Stimulated activated CD8-positive, alpha-beta memory T cell treated with anti-CD3 and anti-CD28 coated beads, Interleukin-2, amount 100 ng/mL, for 1 hour (primary cell): ENCODE measurements at places on chromosomes 7 and 10.

- DNase-seq = no peak
Observed at GRCh38 chr7:107501593-107501992, 31.7 kb downstream of the GPR22 start.

DNA sequence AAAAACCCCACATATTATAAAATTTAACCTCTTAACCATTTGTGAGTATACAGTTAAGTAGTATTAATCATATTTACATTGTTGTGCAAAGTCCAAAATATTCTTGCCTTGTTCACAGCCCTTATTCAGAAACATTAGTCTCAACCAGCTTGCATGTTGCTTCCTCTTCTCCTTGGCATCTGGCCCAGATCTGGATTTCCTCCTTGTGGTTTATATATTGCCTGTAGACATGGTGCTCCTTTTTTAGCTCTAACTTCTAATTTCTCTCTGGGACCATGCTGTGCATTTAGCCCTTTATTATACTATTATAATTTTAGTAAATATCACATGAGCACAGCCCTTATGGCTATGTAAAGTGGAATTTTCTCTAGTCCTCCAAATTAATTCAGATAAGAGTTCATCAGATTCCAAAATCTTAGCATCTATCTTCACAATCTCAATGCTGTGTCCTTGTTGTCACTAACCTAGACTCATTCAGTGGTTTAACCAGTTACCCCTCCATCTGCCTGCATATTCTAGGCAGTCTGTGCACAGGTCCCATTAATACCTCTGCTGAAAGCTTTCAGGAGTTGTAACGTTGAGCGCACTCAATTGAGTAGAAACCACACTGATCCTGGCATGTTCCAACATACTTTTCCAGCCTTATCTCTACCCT is 7.9 kb downstream of the CPED1 start:
- no peak for DNase-seq

GRCh38 chr7:79980376-79980775 is 154.3 kb upstream of the GNAI1 start:
- no peak for DNase-seq

DNA sequence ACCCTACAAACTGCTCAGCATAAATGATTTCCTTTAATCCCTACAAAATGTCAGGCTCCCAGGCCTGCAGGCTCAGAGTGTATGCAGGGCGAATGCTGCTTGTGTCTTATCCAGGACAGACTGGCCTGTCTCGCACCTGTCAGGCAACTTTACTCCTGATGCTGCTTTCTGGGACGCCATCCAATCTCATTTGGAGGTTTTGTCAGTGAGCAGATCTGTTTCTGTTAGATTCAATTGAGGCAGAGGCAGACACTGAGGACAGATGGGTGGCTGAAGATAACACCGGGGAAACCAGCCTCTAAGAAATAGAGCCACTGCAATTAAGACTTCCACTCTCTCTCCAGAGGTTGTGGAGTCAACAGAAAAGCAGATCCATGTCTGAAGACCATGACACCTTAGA is 115.6 kb downstream of the DPP6 start:
- no peak for DNase-seq

- DNase-seq = no peak
Observed at GRCh38 chr7:128829391-128830166, 627 bp upstream of the FLNC start.

- DNase-seq = no peak
Observed at GRCh38 chr10:62010366-62010765, 108.9 kb downstream of the ARID5B start.

- no peak for DNase-seq
Observed at GRCh38 chr7:92723943-92724342, 112.4 kb downstream of the CDK6 start.

DNA sequence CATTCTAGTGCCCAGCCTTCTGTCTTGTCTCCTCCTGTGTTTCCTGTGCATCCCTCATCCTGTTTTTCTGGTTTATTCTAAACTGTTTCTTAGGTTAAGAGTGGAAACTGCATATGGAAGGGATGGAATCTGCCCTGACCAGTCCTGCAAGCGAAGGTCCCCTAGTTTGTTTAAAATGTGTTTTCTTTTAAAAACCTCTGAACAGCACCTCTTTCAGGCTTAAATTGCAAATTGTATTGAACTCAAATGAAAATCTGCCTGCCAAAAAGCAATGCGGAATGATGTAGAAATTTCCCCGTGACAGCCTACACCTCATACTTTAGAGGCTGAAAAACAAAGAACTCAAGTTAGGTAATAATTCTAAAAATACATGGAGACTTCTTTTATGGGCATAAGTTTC is 222.8 kb upstream of the IMMP2L start:
- DNase-seq = no peak

- DNase-seq = no peak
Observed at GRCh38 chr7:64733550-64734240, 60.5 kb upstream of the ZNF138 start.

GRCh38 chr10:4121502-4122380 is 336.7 kb upstream of the KLF6 start:
- DNase-seq = no peak

DNA sequence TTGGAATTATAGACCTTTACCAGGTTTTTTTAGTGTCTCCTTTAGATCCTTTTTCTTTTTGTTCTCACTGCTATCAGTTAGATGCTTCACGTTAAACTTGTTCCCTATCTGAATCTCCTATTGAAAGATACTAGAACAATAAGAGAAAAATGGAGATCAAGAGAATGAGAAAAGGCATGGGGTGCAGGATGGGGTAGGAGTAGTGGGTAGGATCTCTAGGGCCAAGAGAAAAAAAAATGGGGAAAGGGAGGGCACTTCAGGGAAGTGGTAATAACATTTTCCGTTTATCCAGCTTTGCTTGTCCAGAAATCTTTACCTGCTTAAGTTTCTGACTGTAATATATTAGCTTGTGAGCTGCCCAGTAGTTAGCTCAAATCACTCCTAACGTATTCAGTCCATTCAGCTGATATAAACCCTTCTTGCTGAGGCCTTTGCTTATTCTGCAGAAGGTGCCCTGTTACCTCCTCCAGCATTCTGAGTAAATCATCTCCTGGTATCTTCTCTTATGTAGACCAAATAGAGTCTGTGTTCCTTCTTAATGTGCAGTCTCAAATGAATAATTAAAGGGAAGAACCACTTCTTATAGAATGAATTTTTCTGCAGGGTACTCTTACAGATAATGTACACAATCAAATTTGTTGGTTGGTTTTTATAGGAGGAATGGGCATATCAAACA is 69.7 kb downstream of the ZNRF2 start:
- no peak for DNase-seq

GRCh38 chr10:28382525-28383269 is 79.8 kb upstream of the MPP7 start:
- no peak for DNase-seq

GRCh38 chr10:70319183-70319582 is 35.4 kb upstream of the NPFFR1 start:
- DNase-seq = no peak

GRCh38 chr10:8504499-8504898 is 450.0 kb downstream of the GATA3 start:
- DNase-seq = no peak

GRCh38 chr7:6154542-6155404 is 117.7 kb downstream of the CYTH3 start:
- no peak for DNase-seq

DNA sequence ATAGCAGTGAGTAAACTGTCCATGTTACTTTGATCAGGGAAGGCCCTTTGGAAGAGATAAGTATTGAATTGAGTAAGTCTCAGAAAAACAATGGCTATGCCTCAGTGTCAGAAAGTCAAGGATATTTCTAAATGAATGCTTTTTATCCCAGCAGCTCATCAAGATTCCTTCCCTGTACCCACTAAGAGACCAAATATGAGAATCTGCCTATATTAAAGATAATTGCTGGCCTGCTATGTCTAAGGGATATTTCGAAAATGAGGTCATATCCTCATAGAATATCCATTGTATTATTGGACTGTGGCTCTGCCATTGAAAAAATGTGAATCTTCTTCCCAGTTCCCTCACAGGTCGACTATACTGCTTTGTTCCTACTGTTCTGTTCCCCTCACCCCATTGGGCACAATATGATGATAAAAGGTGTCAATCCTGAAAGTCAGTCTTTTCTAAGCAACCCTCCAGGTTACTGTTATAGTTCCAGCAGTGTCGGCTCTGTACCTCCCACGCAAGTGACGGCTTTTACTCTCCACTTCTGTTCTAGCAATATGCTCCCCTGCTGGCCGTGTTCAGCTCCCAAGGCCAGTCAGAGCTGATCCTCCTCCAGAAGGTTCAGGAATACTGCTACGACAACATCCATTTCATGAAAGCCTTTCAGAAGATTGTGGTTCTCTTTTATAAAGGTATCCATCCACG is 51.7 kb downstream of the BZW2 start:
- DNase-seq = no peak

GRCh38 chr7:79529881-79530235 is 76.4 kb upstream of the MAGI2 start:
- DNase-seq = no peak

- no peak for DNase-seq
Observed at GRCh38 chr7:44755698-44756627, 7.3 kb downstream of the ZMIZ2 start.

DNA sequence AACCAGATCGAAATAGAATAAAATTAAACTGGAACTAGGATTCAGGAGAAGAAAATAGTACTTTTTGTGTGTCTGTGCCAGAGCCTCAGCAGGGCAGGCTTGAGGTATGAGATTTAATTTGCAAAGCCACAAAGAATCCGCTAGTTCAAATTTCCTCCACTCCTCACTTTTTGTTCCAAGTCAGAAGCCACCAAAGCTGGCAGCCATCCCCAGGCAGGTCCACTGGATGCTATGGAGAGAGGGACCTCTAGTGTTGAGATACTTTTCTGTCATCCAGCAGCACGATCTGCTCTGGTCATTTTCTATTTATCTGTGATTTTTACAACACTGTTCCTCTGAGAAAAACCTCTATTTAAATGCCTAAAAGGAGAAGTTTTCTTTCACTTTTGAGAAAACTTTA is 147.9 kb upstream of the FRMD4A start:
- no peak for DNase-seq

DNA sequence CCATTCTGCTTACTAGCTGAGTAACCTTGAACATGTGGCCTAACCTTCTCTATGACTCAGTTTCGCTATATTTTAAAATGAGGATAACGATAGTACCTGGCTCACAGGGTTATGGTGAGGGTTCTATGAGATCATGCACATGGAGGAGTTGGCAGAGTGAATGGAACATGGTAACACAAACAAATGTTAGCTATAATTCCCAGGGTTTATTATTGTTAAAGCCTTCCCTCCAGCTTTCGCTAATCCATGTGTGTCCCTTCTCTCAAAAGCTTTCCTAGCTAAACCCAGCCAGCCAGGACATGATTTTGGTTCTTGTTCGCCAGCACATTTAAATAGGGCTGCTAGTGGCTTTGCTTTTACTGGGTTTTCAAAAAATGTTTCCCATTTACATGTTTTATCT is 361.0 kb upstream of the NFE2L3 start:
- DNase-seq = no peak

DNA sequence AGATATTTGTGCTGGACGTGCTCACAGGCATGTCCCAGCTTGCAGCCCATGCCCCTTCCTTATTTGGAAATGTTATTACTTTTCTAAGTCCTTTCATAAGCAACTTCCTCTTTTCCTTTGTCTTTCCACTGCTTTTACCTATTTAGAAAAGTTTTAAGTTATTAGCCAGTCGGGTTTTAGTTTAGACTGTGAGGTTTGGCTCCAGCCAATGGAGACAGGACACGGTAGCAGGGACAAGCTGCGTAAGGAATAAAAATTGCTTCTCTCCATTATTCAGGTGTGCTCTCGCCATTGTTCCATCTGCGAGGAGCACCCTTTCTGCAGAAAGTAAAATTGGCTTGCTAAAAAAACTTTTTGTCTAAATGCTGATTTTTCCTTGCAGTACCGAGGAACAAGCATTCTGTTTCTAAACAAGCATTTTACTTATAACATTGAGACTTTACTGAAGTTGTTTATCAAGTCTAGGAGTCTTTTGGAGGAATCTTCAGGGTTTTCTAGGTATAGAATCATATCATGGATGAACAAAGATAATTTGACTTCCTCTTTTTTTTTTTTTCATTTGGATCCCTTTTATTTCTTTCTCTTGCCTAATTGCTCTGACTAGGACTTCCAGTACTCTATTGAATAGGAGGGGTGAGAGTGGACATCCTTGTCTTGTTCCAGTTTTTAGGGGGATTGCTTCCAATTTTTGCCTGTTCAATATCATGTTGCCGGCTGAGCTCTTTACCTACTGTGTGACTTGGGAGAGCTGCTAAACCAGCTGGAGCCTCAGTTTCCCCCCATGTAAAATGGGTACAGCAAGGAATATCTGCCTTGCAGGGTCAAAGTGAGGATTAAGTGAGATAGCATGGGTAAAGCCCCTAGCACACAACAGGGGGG is 63.8 kb downstream of the ALOX5 start:
- DNase-seq = no peak

GRCh38 chr7:111140091-111140865 is 49.4 kb downstream of the LRRN3 start:
- no peak for DNase-seq

GRCh38 chr7:128172151-128172550 is 68.9 kb upstream of the LEP start:
- no peak for DNase-seq

DNA sequence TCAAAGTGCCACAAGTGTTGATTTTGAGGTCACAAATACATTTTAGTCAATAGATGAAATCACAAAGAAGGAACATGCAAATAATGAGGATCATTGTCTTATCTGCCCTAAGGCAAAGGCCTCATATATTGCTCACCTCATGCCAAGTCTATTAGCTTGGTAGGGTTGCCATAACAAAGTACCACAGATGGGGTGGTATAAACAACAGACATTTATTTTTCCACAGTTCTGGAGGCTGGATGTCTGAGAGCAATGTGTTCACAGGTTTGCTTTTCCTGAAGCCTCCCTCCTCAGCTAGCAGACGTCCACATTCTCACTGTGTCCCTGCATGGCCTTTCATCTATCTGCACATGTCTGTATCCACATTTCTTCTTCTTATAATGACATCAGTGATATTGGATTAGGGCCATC is 59.6 kb downstream of the RELN start:
- DNase-seq = no peak

DNA sequence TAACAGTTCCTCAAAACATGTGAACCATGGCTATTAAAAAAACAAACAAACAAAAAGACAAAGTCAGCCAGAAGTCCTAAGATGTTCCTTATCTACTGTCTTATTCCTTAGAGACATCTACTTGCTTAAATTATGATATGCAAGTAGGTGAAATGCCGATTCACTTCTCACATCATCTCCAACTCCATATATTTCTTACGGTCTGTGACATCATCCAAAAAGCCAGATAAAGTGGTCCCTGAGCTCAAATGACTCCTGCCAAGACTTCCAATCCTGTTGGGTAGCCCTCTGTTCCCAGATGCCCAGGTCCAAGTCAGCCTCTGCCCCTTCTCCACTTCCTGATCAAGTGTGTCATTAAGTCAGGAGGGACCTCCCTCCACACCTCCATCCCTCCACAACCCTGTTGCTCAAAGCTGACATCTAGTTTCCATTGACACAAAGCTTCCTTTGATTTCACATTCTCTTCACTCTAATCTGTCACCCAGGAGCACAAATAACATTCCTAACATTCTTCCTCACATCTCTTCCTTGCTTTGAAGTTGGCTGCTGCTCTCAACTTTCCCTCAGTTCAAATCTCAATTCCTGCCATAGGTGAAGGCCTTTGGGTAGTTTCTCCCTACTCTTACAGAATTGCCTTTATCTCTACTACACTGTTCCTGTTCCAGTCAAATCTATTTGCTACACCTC is 56.1 kb upstream of the PDLIM1 start:
- DNase-seq = no peak

- DNase-seq = no peak
Observed at GRCh38 chr10:99870123-99870730, 87.8 kb downstream of the ABCC2 start.

GRCh38 chr7:35268953-35269352 is 15.1 kb upstream of the TBX20 start:
- DNase-seq = no peak
